Inflammatory macrophage (primary cell): ENCODE measurements at places on chromosomes 7 and 10.

DNA sequence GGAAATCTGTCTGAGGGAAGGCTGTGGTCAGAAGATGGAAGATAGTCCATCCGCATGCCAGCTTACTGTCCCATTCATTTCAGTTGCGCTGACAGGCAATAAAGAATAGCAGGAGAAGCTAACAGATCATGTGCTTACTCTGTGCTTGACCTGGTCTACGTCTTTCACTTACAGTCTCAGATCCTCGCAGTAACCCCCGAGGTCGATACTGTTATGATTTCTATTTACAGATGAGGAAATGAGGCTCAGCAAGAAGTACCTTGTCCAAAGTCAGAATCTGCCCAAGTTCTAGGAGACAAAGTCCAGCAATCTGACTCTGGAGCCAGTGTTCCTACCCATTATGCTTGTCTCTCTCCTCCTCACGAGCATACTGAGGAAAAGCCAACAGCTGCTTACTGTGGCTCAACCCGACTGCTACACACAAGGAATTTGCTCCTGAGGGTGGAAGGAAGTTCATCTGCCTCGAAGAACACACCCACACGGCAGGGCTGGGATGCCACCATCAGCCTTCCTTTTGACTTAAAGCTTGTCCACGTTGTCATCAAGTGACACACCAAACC is 74.2 kb downstream of the MINPP1 start:
- peak; percentile 10 for DNase-seq

DNA sequence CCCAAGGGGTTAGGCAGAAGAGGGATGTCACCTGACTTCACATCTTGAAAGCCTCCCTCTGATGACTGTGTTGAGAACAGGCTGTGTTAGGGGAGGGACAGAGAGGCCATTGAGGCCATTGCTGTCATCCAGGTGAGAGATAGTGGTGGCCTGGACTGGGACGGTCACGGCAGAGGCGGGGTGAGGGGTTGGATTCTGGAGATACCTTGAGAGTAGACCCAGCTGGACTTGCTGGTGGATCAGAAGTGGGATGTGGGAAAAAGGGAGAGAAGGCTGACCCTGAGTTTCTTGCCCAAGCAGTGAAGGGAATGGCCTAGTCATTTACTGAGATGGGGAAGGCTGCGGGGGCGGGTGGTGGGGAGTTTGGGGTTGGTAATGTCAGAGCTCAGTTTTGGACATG is 13.6 kb downstream of the MTURN start:
- no peak for DNase-seq

GRCh38 chr10:45460235-45460878 is 86.3 kb downstream of the ALOX5 start:
- DNase-seq, result peak; percentile 62

DNA sequence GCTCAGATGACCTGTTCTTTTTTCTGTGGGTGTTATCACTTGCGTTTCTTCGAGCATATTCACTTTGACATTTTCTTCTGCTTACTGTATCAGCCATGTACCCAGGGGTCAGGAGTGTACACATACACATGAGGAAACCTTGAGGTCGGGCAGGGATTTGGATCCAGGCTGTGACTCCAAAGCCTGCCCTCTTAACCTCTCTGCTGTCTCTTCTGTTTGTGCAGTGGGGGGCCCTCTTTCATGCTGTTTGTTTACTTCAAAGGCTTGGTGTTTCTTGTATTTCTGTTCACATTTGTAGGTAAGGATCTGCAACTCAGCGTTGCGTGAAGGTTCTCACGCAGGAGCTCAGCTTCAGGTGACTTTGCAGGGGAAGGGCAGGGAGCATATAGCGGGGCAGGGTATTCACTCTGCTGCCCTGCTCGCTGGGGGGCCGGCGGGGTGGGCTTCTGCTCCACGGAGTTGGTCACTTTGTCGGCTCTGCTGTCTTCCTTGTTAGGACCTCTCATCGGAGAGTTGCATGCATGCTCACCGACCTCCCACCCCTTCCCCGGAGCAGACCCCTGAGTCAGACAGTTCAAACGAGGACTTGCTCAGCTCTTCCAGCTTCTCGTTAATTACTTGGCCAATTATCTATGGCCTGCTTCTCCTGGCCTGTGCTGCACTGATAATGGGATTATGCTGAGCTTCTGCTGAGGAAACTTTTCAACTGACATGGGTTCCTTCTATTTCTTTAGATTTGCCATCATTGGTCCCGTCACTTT is 77.5 kb downstream of the SDK1 start:
- no peak for DNase-seq

DNA sequence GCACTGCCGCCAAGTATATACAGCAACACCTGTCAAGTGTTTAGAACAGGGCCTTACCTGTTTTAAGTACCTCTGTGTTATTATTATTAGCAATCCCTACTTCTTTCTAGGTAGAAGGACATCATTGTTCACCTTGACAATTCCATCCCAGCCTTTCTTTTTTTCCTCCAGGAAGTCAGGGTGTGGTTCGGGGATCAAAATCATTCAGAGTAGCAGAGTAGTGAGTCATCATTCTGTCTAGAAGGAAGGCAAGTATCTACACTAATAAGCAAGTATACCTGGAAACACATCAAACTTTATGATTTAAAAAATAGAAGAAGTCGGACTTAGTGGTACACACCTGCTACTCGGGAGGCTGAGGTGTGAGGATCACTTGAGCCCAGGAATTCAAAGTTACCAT is 25.5 kb upstream of the CAPZA2 start:
- DNase-seq, result no peak

GRCh38 chr7:10036693-10037092 is 937.0 kb upstream of the PHF14 start:
- no peak for DNase-seq

- DNase-seq, result no peak
Measured at GRCh38 chr10:86862373-86862772, 95.0 kb downstream of the MMRN2 start.

GRCh38 chr7:82241356-82241755 is 202.2 kb downstream of the CACNA2D1 start:
- no peak for DNase-seq

GRCh38 chr7:43594020-43594419 is 11.1 kb downstream of the STK17A start:
- no peak for DNase-seq

GRCh38 chr10:80477813-80478212 is 23.7 kb downstream of the TSPAN14 start:
- peak; percentile 63 for DNase-seq

- DNase-seq, result no peak
Measured at GRCh38 chr10:76675561-76675950, 962.1 kb downstream of the KCNMA1 start.

GRCh38 chr7:152158801-152159587 is 133.5 kb downstream of the GALNT11 start:
- peak; percentile 31 for DNase-seq

- no peak for DNase-seq
Measured at GRCh38 chr7:127847641-127848040, 183.6 kb downstream of the LRRC4 start.

GRCh38 chr7:80804589-80804988 is 114.3 kb downstream of the SEMA3C start:
- DNase-seq, result no peak

- DNase-seq, result no peak
Measured at GRCh38 chr7:155348806-155349205, 51.1 kb downstream of the INSIG1 start.

- DNase-seq, result peak; percentile 38
Measured at GRCh38 chr10:50438049-50438936, 185.5 kb downstream of the SGMS1 start.

- DNase-seq, result no peak
Measured at GRCh38 chr7:30545791-30546555, 41.3 kb upstream of the GGCT start.

GRCh38 chr10:71132321-71132810 is 80.0 kb upstream of the UNC5B start:
- no peak for DNase-seq

DNA sequence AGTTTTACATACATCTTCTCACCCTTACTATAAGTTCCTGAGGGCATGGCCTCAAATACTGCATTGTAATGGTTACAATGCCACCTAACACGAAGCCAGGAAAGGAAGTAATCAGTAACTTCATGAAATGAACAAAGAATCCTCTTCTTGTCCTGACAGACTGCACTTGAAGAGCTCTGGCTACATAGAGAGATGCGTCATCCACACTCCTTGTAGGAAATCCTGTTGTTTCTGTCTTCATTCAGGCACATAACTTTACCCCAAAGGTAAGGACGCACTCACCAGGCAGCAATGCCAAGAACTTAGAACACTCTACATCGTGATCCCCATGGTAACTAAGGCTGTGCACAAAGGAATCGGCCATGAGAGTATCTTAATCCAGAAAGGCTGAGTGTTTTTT is 80.3 kb upstream of the ARID5B start:
- no peak for DNase-seq

DNA sequence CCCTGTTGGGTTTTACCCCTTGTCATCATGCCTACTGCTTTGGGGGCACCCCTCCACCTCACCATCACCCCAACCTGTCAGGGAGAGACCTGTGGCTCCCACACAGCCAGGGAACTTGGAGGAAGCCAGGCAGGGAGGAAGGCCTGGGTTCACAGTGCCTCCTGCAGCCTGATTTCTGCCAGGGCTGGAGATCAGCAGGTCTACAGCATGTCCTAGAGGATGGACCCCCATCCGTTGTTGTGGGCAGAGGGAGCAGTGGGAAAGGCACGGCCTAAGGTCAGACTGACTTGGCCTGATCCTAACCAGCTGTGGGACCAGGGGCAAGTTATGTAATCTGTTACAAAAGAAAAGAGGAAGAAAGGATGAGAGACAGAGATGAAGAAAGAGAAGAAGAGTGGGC is 28.2 kb downstream of the ZCCHC24 start:
- DNase-seq, result peak; percentile 35

- DNase-seq, result no peak
Measured at GRCh38 chr10:129629911-129630310, 162.9 kb downstream of the MGMT start.

GRCh38 chr10:72692994-72693781 is 1.2 kb downstream of the MCU start:
- DNase-seq, result peak; percentile 14

DNA sequence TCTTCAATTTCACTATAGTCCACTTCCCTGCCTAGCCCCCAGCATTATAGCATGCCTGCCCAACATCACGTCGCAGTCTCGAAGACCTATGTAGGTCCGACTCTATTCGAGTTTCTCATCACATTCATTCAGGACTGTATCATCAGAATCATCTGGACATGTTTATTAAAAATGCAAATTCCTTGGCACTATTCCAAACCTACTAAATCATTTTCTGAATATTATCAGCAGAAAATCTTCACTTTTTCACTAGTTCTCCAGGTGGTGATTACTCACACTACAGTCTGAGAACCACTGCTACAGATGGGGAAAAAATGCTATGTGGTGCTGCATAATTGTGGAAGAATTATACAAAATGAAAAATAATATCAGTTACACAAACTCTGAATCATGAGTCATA is 29.3 kb upstream of the ETV1 start:
- DNase-seq, result no peak

DNA sequence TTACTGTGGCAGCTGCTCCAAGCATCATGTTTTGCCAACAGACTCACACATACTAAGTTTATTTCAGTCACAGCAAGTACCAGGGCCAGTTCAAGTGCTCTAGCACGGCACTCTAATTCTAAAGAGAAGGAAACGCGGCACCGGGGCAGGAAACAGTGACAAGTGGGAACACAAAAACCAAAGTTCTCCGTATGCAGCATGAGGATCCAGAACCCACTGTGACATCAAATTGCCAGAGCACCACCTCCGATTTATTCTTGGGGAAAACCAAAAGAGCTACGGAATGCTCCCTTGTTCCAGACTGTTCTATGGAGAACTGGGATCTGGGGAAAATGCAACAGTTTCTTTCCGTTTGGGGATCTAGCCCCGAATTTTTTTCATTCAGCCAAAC is 448 bp upstream of the PTER start:
- no peak for DNase-seq

DNA sequence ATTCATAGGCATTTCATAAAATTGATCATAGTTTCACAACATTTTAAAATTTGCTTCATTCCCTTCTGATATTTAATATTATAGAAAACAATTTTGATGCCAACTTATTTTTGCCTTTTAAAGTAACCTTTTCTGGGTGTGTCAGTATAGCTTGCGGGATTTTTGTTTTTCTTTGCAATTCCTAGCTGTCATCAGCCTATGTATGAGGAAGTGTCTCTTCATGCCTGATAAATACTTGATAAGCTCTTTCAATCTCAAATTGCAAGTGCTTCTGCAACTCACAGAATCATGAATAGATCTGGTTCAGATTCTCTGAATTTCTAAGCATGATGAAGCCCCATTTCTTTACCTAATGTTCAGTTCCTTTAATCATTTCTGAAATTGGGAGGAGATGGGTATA is 28.0 kb upstream of the ARHGAP21 start:
- no peak for DNase-seq

GRCh38 chr7:140045697-140046096 is 17.1 kb downstream of the PARP12 start:
- DNase-seq, result no peak

DNA sequence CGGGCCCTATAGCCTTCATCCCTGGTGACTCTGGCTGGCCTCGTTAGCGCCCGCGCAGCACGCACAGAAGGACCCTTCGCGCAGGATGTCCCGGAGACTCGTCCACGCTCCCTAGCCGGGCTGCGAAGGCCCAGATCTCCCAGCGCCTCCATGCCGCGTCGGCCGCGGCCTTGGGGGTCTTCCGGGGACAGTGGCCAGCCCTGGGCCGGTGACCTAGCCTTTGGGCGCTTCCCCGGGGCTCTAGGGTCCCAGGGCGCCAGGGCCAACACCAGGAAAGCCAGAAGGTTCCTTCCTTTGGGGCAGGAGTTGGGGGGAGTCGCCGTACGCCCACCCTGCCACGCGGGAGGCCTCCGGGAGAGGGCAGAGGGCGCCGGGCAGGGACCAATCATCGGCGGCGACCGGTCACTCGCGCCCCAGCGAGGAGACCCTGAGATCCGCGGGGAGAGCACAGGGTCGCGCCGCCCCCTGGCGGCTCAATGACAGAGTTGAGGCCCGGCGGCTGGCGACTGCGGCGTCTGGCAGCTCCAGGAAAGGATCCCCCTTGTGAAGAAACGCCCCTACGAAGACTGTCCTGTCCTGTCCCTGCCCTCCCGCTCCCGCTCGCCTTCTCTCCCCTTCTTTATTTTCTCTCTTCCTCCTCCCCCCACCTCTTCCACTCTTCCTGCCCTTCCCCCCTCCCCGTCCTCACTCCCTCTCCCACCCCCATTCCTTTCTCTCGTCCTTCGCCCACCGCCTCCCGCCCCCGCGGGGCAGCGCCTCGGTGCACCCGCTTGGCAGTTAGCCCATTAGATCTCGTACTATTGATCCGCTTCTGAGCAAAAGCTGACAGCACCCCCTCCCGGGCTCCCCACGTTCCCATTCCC is 62.3 kb upstream of the LBX1 start:
- DNase-seq, result no peak
